COR-L47 (cell line): ENCODE measurements at places on chromosomes 5 and 9.

DNA sequence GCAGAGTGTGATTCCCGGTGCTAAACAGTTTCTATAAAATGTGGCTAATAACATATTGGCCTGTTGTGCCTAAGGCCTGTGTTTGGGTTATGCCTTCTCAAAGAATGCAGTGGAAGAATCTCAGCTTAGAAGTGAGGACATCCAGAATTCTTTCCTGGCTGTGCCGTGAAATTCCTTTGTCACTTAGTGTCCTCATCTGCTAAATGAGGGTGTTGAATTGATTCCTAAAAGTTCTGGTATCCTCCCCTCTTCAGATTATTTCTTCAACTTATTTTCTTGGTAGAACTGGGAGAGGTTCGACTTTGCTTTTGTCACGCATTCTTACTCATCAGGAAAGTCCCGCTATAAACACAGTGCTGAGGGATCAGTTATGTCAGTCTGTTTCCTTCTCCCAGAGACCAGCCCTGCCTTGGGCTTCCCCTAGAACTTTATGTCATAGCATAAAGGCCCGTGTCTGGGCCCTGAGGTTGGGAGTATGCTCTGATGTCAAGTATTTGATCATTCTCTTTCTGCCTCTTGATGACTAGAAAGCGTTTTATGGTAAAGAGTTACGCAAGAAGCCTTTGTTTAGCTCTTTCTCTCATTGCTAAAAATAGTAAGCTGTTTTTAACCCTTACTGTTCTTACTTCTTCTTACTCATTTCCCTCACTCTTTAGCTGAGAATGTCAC lies 29.5 kb downstream of the MTAP start:
- no peak for DNase-seq

DNA sequence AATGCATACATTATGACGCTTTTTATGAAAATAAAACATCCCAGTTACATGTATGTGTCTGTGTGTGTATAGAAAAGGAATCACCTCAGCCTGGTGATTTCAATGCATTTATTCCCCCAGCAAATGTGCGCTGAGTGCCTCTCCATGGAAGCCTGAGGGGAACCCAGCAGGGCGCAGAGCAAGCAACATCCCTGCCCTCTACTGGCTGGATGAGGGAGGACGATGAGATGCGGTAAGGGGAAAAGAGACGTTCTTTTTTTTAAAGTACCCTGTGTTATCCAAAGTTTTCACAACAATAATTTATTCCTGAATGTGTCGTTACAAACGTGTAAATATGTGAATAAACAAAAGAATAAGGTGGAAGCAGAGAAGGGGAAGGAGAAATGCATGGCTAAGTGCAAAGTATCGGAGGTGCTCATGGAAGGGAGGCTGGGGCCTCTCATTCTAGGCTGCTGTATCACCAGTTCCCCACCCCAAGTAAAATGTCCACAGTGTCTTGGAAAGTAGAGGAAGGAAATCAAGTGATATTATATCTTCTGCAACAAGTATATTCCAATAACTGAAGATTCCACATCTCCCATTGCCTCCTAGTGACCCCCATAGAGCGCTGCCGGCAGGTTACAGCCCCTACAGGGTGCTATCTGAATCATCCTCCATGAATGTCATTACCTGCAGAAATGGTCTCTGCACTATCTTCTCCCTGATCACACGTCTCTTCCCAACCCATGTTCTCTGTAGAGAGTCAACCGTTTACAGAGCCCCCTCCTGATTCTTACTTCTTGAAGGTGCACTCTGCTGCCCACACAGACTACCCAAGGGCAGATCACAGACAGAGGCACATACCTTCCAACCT lies 13.0 kb upstream of the ABLIM3 start:
- DNase-seq: no peak

DNA sequence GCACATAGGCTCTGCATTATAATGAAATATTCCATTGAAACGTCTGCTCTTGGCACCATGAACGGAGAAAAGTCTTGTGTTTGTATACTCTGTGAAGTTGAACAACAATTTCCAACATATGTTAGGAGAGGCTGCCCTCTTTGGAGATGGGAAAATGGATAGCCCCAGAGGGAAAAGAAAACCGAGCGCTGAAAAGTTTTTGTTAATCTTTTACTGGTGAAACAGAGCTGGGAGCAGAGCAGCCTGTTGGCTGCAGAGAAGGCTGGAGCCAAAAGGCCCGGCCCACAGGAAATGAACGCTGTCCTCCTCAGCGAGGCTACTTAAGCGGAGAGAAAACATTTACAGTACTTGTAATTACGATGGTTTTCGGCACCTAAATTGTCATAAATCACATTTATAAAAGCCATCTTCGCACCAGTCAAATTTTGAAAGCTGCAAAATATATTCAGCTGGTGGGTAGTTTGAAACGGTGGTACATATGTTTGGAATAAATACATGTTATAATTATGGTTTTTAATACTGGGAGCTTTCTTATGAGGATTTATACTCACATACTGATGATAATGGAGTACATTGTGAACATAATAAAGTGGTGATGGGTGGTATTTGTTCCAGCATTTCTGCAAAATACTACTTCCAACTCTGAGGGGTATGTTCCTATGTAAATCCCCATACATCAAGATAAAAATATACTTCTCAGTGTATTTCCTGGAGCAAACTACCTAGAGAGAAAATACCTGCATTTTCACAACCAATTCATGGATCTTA lies 129.6 kb upstream of the CNTLN start:
- no peak for DNase-seq

GRCh38 chr5:159781626-159782157 lies 134.6 kb upstream of the ADRA1B start:
- DNase-seq: no peak
